ENCODE measurements at places on chromosomes 11 and 22.

GRCh38 chr11:103936059-103936458 is 100.4 kb upstream of the DDI1 start:
- DNase-seq, result no peak

DNA sequence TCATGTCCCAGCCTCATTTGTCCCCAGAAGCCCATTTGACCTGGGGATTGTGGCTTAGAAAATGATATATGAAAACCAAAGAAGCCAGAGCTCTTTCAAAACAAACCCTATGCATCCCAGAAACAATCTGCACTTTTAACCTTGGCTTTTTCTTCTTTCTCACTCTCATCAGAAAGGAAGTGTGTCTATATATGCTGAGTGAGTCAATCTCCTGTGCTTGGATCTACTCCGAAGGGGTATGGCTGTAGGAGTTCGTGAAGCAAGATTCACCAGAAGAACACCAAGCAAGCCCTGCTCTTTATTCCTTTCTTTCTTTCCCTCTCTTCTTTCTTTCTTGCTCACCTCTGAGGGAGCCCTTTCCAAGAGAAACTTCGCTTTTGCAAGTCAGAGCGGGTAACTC is 636 bp downstream of the PAMR1 start:
- DNase-seq, result no peak

GRCh38 chr22:17705951-17706900 is 67.7 kb downstream of the BCL2L13 start:
- peak; percentile 11 for DNase-seq

DNA sequence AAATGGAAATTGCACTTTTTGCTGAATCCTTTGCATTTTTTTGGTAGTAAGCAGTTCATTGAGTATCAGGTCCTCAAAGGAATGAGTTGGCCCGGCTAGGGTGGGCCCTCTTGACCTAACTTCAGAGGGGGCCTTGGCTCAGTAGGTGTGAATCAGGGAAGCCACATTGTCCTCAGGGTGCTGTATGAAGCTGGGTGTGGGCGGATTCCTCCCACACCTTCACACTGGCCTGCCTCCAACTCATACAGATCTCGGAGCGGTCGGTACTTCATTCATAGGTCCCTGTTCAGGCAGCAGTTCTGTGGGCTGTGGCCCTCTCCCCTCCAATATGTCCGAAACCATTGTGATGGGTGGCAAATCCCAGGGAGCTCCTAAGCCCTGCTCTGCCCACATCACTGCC is 47.4 kb upstream of the OR4B1 start:
- no peak for DNase-seq

GRCh38 chr11:35043936-35044335 is 95.0 kb upstream of the CD44 start:
- DNase-seq, result no peak

- no peak for DNase-seq
Measured at GRCh38 chr11:36211761-36212430, 77.3 kb downstream of the COMMD9 start.

DNA sequence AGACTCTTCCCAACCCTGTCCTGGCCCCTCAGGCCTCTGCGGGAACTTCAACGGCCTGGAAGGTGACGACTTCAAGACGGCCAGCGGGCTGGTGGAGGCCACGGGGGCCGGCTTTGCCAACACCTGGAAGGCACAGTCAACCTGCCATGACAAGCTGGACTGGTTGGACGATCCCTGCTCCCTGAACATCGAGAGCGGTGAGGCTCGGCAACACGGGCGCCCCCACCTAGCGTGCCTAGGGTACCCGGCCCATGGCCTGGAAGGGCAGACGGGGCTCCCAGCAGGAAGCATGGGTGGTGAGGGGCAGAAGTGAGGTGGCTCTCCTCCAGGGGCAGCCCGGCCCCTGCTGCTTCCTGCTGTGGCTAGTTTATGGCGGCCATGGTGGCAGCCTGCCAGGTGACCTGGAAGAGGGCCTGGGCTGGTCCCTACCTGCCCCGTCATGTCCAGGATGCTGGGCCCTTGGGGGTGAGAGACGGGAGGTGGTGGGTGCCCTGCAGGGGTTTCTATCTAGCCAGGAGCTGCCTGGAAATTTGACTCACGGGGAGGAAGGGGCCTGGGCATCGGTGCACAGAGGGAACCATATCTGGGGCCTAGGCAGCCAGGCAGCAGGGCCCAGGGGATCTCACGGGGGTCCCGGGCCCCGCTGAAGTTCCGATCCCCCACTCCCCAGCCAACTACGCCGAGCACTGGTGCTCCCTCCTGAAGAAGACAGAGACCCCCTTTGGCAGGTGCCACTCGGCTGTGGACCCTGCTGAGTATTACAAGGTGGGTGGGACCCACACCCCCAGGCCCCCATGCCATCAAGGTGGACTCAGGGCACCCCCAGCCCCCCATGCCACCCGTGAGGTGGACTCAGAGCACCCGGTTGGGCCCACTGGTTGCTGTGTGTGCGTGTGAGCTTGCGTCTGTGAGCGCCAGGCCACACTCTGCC is 9.2 kb downstream of the MUC2 start:
- no peak for DNase-seq

- no peak for DNase-seq
Measured at GRCh38 chr22:27795053-27795452, 6.5 kb downstream of the MN1 start.

GRCh38 chr11:131896978-131897615 is 526.7 kb downstream of the NTM start:
- DNase-seq, result no peak

DNA sequence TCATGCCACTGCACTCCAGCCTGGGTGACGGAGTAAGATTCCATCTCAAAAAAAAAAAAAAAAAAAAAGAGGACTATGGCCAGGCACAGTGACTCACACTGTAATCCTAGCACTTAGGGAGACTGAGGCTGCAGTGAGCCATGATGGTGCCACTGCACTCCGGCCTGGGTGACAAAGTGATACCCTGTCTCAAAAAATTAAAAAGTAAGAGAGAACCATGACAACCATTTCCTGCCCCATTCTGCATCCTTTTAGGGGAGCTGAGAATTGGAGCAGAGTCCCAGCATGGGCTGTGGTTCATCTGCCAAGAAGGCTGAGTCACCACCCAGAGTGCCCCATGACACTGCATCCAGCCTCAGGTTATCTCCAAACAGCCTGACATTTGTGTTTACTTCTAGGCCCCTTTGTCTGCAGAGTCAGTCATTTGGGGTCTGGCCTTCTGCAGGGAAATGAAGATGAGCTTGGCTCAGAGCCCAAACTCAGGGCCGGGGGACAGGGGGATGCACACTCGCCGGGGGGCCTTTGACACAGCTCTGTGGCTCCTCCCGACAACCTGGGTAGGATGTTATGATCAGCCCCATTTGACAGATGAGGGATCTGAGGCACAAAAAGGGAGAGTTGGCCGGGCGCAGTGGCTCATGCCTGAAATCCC is 4.7 kb downstream of the CSDC2 start:
- DNase-seq, result no peak

DNA sequence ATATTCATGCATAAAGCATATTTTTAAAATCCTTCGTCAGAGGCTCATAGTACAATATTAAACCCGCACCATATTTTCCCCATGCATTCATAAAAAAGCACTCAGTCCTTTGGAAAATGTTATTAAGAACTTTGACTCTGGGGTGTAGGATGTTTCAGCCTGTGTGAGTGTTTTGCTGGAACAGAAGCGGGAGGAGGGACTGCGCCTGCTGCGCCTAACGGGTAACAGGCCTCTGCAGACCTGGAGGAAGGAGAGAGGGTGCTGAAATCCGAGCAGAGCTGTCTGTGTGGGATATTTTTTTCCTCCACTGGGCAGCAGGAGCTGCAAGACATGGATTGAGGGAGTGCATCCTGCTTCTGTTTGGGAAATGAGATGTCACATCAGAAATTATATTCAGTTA is 483.0 kb downstream of the BRD1 start:
- no peak for DNase-seq

DNA sequence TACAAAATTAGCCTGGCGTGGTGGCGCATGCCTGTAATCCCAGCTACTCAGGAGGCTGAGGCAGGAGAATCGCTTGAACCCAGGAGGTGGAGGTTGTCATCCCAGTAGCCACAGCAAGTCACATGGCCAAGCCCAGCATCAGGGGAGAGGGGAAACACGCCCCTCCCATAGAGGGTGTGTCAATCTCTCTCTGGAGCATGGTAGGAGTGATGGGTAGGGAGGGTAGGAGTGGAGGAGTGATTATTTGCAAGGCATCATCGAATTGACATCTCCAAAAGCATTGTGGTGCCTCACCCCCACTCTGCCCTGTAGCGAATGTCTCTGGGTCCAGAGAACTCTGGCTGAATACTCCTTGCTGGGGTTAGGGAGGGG is 6.1 kb upstream of the SSTR3 start:
- DNase-seq, result no peak

GRCh38 chr11:10044618-10045017 is 249.4 kb downstream of the SBF2 start:
- DNase-seq, result no peak

- no peak for DNase-seq
Measured at GRCh38 chr11:64893194-64894069, 15.0 kb upstream of the EHD1 start.

GRCh38 chr11:95229199-95229992 is 1.6 kb downstream of the SESN3 start:
- no peak for DNase-seq

GRCh38 chr11:124863826-124864165 is 1.4 kb upstream of the ROBO3 start:
- DNase-seq, result no peak

DNA sequence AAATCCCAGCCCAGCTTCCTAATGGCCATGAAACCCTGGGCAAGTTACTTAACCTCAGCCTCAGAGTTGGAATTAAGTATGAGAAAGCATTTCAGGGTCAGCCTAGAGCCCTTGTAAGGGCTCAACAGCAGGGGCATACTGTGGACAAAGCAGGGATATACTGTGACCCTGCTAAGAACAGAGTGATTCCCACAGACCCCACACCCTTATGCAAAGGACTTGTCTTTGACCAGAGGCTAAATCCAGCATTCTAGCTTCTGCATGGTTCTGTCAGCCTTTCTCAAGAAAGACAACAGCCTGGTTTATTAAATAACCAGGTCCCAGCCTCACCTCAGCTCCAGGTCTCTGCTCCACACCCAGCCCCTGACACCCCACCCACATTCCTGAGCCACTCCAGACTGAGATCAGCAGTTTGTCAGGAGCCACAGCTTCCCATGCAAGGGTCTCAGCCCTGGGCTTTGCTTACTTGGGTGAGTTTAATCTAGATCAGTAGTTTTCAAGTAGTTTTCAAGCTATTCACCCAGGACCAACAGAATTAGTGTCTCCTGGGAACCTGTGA is 69.2 kb downstream of the GALNT18 start:
- DNase-seq, result no peak

DNA sequence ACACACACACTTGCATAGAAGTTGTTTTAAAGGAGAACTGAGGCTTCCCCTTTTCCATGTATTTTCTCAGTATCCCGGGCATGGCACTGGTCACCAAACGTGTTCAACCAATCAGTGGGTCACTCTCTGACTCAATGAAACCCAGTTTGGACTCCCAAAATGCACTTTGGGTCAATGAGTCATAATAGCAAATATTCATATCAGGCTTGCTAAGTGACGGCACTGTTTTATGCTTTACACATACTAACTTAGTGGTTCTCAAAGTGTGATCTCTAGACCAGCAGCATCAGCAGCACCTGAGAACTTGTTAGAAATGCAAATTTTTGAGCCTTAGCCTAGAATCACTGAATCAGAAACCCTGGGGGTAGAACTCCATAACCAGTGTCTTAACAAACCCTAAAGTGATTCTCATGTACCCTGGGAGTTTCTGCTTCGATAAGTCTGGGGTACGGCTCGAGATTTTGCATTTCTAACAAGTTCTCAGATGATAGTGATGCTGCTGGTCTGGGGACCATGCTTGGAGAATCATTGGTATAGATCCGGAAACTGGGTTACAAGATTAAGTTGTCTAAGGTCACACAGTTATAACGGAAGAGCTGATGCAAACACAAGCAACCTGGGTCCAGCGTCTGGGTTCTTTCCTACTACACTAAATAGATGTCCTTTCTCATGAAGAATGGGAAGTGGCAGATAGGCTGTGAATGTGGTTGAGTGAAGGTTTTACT is 35.6 kb downstream of the ETS1 start:
- DNase-seq, result no peak

DNA sequence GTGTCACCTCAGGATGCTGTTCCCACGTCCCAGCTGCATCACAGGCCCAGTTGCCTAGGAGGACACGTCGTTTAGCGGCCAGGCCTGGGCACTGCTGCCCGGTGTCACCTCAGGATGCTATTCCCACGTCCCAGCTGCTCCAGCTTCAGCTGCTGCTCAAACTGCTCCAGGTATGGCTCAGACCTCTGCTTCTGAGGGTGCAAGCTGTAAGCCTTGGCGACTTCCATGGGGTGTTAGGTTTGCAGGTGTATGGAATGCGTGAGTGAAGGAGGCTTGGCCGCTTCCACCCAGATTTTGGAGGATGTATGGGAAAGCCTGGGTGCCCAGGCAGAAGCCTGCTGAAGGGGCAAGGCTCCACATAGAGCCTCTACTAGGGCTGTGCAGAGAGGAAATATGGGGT is 205.3 kb upstream of the B3GAT1 start:
- no peak for DNase-seq

GRCh38 chr11:72831521-72832300 is 17.5 kb downstream of the ATG16L2 start:
- DNase-seq, result peak; percentile 28

DNA sequence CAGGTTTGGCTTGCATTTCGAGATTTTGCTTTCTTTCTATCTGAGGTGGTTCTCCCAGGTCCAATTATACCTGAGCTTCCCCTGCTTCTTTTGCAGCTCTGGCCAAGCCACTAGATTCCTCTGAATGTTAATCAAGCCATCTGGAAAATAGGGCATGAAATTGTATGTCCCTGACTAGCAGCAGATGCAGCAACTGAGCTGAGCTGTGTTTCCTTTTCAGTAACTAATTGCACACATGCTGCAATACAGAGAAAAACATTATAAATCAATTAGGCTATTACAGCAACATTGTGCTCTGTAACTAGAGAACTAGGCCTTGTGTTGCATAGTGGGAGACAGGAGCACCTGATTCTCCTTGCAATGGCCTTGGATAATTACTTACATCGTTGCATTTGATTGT is 408.3 kb downstream of the ETS1 start:
- no peak for DNase-seq

DNA sequence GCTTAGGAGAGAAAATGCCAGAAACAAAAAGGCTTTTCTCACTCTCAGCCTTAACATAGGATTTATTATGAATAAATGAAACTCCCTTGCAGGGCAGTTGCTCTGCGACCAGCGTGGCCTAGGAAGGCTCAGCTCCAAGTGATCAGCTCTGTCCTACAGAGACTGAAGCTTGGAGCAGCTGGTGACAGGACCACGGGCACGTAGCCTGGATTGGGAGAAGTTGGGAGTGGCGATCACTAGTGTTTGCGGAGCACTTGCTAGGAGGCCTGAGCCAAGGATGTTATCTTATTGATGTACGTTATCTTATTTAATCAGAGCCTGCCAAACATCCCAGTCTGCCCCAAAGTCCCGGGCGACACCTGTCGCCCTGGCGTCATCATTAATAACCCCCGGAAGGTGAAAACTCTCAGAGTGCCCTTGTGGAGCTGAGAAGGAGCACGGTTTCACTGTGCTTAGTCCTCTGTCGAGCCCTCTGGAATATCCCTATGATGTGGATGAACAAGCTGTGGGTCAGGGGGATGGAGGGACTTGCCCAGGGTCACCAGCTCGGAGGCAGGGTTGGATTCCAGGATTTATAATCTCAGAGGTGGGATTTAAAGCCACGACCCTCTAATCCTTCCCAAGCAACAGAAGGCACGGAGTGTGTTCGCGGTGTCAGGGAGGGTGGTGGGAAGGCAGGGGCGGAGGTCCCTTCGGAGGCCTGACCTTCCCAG is 40.8 kb upstream of the SMIM38 start:
- no peak for DNase-seq

- no peak for DNase-seq
Measured at GRCh38 chr11:94749369-94749768, 18.8 kb upstream of the AMOTL1 start.

Data from activated T-cell treated with anti-CD3 and anti-CD28 coated beads for 4 hours (primary cell).